ENCODE measurements at places on chromosomes 2 and 18.

DNA sequence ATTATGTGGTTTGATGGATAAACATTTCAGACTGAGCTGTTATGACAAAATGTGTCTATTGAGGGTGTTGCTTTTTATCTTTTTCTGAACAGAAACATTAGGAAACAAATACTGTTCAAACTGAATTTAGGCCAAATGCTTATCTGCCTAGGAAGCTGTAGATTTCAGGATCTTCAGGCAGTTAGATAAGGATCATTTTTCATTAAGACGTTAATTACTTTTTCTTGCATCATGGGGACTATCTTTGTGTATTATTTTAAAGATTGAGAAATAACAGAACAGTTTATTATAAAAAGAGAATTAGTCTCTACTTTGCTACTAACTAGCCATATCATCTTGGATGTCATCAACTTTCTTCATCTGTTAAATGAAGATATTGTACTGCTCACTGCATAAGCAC, 107.5 kb downstream of the TTC27 start:
- DNase-seq: no peak

DNA sequence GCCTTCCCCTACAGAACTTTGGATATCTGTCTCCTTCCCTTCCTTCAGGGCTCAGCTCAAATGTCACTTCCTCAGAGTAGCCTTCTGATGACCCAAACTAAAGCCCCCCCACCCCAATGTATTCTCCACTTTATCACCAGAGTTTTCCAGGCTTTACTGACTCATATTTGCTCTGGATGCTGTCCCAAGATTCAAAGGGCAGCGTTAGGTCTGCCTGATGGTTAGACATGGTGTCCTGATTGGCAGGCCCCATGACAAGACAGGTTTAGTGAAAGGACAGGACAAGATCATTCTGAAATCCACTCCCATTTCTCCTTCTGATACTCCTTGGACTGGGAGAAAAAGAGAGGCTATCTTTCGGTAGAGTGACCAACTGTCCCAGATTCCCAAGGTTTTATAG, 22.6 kb upstream of the RPIA start:
- DNase-seq: no peak

DNA sequence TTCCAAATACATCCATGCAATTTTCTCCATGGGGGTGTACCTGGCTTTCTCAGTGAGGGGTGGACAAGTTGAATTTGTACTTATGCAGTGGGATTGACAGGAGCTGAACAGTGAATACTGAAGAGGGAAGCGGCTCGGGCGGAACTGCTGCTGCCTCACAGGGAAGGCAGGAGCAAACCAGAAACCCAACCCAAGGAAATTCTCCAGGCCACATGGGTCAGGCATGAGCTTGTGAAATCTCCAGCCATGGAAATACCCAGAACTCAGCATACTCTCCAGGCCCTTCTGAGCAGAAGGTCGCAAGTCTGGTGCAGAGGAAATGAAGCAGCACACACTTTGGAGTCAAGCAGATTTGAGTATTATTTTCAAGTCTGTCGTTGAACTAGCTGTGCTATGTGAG, 26.5 kb upstream of the INO80C start:
- DNase-seq: no peak

DNA sequence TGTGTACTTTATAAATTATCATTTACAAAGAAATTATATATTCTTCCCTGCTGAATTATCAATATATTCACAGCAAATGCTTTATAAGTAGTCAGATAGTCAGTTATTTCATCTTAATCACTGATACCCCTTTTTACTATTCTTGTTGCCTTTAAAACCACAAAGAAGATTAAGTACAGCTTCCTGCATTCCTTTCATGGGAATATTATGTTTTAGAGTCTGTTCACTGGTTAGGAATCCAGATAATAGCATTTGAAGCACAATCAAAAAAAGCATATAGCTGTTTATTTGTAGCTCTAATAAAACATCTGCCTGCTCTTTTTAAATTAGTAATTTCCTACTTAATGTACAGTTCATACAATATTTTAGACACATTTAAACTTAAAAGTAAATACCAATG, 508.9 kb downstream of the FBXO15 start:
- no peak for DNase-seq

- DNase-seq: no peak
Observed at GRCh38 chr2:10971888-10972260, 60.1 kb downstream of the KCNF1 start.

DNA sequence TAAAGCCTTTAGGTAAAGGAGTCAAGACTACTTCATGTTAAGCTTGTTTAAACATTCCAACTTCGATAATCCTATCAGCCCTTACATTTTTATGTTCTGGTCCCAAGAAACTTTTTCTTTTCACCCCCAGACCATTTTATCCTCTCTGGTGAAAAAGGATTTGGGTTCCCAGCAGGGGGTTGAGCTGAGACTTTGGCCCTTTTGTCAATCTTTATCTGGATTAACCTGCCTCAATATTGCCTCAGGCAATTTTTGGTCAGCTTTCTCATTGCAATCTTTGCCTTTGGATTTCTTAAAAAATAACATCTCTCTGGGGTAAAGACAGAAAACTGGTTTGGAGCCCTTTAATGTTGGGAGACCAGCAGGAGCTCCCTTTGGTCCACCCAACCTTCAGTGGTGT, 33.9 kb upstream of the CSRNP3 start:
- DNase-seq: no peak

GRCh38 chr2:137021763-137022162, 256.4 kb downstream of the THSD7B start:
- no peak for DNase-seq

DNA sequence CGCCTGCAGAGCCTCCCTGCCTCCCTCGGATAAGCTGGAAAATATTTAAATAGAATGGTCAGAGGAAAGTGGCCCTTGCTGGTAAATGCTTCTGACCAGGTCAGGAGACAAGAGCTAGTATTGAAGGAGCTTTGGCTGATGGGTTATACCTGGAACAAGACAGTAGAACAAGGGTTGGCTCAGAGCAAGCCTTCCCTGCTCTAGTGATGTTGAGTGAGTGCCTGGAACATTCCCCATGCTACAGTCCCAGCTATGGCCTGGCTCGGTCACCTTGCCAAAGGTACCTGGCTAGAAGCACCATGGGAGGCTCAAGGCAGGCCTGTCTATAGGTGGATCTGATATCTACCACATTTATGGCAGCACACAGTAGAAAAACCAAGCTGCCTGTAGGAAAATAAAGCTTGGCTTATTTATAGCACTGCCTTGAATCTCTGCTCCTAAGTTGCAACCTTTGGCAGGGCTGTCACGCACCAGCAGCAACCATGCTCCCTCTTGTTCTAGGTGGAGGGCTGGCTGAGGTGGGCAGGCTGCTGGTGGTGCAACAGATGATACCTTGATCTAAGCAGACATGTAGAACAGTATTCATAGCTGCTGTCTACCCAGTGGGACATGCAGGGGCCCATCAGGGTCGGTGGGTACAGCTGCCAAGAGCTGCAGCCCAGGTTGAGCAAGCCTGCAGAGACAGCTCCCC, 66.7 kb upstream of the BCL2L11 start:
- DNase-seq: no peak

DNA sequence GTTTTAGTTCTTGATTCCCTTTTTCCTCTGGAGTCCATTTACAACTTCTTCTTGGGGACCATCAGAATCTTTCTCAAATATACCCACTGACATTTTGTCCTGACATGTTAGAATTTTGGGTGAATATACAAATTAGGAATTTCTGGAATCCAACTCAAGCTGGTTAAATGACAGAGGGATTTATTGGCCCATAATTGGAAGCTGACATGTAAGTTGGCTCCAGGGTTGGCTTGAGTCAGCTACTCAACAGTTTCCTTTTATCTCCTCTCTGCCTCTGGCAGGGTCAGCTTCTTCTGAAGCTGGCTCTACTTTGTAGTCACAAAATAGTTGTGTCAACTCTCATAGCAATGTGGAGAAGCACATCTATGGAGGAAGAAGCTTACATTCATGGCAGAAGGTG, 36.6 kb upstream of the PPP1R1C start:
- DNase-seq: no peak

- no peak for DNase-seq
Observed at GRCh38 chr2:230920167-230920566, 4.9 kb downstream of the GPR55 start.

GRCh38 chr2:229445501-229446211, 174.6 kb upstream of the PID1 start:
- DNase-seq: no peak

Data from GM12891 (cell line).